Fibroblast of skin of back (primary cell): ENCODE measurements at places on chromosomes 7 and 10.

- no peak for DNase-seq
These were observed 4.7 kb upstream of the EBLN1 start for GRCh38 chr10:22222236-22223190.

- DNase-seq = no peak
These were observed 288.7 kb upstream of the AUTS2 start for GRCh38 chr7:69309601-69310000.

- DNase-seq = no peak
These were observed 116.0 kb downstream of the ATRNL1 start for GRCh38 chr10:115209133-115209532.

DNA sequence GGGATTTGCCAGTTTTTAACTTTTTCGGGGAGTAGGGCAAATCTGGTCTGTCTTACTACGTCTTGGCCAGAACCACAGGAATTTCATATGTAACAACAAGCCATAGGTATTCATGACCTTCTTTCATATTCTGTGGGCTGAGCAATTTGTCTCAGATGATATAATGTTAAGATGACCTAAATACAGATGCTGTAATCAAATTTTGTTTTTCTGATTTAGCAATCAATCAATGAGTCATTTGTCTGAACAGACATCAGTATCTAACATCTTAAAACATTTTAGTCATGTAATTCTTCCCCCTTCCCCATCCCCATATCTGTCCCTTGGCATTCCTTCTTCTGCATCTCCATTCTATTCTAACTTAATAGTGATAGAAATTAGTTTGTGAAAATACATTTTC, 24.8 kb upstream of the NME8 start:
- no peak for DNase-seq

DNA sequence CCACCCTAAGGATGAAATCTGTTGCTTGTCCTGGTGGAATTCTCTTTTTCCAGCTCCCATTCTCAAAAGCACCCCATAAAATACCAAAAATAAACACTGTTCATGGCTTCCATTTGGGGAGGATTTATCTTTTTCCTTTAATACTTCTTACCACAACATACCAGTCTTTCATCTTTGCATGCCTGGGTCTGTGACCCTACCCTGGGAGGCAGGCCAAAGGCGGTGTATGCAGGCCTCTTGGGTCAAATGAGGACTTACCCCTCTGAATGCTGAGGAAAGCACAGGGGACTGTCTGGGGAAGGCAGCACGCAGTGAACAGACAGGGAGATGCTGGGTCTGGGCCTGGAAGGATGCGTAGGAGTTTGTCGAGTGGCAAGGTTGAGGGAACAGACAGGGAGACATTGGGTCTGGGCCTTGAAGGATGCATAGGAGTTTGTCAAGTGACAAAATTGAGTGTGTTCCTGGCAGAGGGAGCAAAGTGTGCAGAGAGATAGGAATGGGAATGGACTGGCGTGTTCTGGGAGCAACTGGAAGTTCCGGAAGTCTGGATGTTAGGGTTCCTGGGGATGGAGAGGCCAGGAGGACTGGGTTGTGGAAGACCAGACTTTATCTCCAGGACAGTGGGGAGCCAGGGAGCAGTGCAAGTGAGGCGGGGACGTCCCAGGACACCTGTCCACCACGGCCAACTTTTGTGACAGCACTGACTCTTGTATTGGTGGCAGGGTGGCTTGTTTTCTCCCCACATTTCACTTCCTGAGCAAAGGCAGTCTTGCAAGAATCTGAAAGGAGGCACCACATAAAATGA, 40.8 kb downstream of the MYL10 start:
- DNase-seq = no peak

DNA sequence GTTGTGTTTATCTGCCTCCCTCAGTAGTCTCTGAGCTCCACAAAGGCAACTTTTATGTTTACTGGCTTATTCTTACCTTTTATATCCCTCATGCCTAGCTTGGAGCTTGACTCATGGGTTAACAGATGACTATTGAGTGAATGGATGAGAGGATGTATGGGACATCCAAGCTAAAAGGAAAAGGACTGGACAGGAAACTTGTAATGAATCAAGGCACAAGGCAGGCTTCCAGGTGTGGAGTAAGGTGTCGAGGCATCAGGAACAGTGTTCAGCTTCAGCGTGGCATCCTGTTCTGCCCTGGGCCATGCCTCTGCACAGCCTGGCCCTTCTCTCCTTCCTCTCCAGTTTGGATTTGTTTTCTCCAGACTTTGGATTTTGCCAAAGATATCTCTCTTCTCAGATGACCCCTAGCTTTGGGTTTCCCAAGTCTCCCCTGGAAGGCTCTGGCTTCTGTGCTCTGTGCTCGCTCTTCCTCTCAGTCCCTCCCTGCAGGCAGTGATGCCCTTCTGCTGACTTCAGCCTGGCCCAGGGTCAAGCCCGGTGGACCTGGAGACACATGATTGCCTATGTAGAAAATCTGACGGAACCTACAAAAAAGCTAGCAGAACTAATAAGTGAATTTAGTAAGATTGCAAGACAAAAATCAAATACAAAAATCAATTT, 367.3 kb downstream of the CXCL12 start:
- no peak for DNase-seq

GRCh38 chr10:119543814-119544642, 1.5 kb upstream of the RGS10 start:
- DNase-seq = no peak

DNA sequence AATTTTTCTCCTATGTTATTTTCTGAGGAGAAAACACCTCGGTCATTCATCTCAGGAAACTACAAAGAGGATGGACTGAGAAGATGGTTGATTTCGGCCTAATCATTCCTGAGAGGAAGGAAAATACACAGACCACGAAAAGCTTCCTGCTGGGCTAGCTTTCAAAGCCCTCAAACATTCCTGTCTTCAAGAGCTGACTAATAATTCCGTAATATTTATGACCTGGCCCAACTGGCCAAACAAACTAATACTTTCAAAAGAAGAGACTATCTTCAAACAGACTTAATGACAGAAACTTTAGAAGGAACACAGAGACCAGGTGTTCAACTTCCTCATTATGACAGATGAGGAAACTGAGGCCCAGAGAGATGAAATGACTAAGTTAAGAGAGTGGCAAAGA, 215.1 kb upstream of the FRMD4A start:
- peak; percentile 56 for DNase-seq

DNA sequence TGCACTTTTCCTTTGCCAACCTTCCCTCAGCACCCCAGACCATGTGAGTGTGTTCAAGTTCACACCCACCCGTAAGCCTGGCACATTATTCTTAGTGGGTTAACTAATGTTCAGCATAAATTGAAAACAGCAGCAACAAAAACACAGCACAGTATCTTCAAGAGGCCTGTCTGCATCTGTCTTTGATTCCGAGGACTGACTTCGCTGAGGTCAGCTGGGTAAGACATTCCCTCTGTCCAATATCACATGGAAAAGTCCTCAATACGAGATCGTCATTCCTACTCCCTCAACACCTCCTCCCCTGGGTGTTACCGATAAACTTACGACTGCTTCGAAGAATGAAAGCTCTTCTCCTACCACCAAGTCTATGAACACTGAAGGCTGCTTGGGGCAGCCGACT, 218.8 kb downstream of the SFMBT2 start:
- DNase-seq = no peak

GRCh38 chr7:111892588-111892987, 313.6 kb downstream of the DOCK4 start:
- no peak for DNase-seq

- DNase-seq = peak; percentile 78
These were observed 68.1 kb upstream of the FOXK1 start for GRCh38 chr7:4613846-4614548.
